ENCODE measurements at places on chromosomes 16 and 17. TPM values are rescaled to one million over a fixed set of nuclear protein-coding genes. Genes with fewer than 3 reads are reported as not detected.

Gene CCNF
- total RNA-seq: 35.5 TPM

Gene TTYH2
- total RNA-seq: 1.3 TPM

Gene CDH11
- total RNA-seq: 66.0 TPM

Gene CCL1
- not detected for total RNA-seq

Gene CD300A
- total RNA-seq: not detected

Gene NPIPB6
- 0.04 TPM for total RNA-seq

Gene SGCA
- not detected for total RNA-seq

Gene MRC2
- total RNA-seq: 58.5 TPM

Gene MYH1
- total RNA-seq: not detected

Gene PITPNM3
- total RNA-seq: 9.1 TPM

Gene TEKT5
- not detected for total RNA-seq

Gene PRSS33
- not detected for total RNA-seq

Gene HSD11B2
- total RNA-seq: 0.23 TPM

Gene OR1A1
- not detected for total RNA-seq

Gene CDRT15
- total RNA-seq: not detected

Gene TP53TG3F
- not detected for total RNA-seq

Gene TXNDC17
- 1,303 TPM for total RNA-seq

Gene TUBB3
- total RNA-seq: 143 TPM

Gene PALB2
- 8.6 TPM for total RNA-seq

Gene DECR2
- total RNA-seq: 17.9 TPM

Gene GAA
- 39.9 TPM for total RNA-seq

Gene LRRC36
- total RNA-seq: not detected

Gene ACE
- total RNA-seq: 0.78 TPM

Gene SETD1A
- total RNA-seq: 3.5 TPM

Gene PIMREG
- 9.8 TPM for total RNA-seq

Gene RNF112
- total RNA-seq: 1.0 TPM

Gene NHLRC4
- 0.11 TPM for total RNA-seq

Gene PLA2G10
- total RNA-seq: not detected

Gene KRTAP1-5
- not detected for total RNA-seq

Gene NKD1
- 0.16 TPM for total RNA-seq

Gene GPR139
- not detected for total RNA-seq

Gene METTL9
- 136 TPM for total RNA-seq

Gene CFAP52
- not detected for total RNA-seq

Gene CD300LF
- not detected for total RNA-seq

Data from hair follicular keratinocyte (primary cell).